H7 (cell line): ENCODE measurements at places on chromosomes 3 and 15. TPM values are rescaled to one million over a fixed set of nuclear protein-coding genes. Genes with fewer than 3 reads are reported as not detected.

GRCh38 chr3:18100121-18100520 lies 325.0 kb downstream of the SATB1 start:
- no peak for DNase-seq

DNA sequence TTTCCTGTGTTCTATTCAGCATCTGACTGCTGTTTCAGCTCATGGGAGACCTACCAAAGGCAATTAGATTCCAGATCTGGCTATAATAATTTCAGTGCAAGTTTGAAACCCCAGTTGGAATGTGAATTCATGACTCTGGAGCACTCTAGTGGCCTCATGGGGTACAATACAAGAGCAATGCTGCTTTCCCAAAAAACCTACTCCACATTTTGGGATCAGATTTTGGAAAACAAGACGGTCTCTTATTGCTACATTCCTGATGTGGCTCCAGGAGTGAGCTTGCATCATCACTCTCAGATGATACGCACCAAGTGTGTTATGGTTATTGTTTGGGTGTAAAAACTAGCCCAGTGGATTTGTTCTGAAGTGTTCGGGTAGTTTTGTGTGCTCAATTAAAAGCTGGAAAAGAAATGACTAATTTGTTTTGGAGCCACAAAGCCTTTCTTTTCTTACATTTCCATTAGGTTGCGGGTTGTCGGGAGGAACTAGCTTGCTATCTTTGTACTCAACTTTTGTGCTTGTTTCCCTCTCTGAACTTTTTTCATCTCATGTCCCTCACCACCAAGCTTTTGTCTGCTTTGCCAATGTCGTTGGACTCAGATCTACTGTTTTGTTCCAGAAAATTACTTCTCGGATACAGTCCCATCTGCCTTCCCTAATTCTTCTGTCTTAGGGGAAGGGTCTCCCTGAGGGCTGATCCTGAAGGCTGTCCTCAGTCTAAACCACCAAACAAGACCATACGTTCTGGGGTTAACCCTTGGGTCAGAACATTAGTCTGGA lies 272.1 kb downstream of the BBX start:
- peak; percentile 15 for DNase-seq

DNA sequence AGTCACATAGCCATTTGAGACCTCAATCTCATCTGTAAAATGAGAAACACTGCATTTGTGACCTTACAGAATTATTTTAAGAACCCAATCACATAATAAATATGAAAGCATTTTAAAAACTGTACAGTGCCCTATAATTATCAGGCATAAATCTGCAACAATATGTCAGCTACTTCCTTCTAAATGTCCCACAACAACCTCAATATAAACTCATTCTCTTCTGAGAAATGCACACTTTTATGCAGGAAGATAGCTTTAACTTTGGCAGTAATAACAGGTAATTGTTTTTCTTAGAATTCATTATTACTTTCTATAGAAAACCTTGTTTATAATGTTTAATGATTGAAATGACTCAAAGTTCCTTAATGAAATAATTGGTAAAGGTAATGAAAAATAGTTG lies 400.7 kb upstream of the AGTR1 start:
- DNase-seq, result no peak

- DNase-seq, result peak; percentile 51
Measured at GRCh38 chr15:96320703-96321638, 9.5 kb upstream of the NR2F2 start.

- DNase-seq, result peak; percentile 16
Measured at GRCh38 chr15:76991048-76991447, 3.9 kb upstream of the PSTPIP1 start.

The ZNF620 gene
- 5.6 and 8.8 TPM in 2 replicates for total RNA-seq

The ACTL6A gene
- 91.8 and 103 TPM in 2 replicates for total RNA-seq
